ENCODE measurements at places on chromosomes 6 and 20.

DNA sequence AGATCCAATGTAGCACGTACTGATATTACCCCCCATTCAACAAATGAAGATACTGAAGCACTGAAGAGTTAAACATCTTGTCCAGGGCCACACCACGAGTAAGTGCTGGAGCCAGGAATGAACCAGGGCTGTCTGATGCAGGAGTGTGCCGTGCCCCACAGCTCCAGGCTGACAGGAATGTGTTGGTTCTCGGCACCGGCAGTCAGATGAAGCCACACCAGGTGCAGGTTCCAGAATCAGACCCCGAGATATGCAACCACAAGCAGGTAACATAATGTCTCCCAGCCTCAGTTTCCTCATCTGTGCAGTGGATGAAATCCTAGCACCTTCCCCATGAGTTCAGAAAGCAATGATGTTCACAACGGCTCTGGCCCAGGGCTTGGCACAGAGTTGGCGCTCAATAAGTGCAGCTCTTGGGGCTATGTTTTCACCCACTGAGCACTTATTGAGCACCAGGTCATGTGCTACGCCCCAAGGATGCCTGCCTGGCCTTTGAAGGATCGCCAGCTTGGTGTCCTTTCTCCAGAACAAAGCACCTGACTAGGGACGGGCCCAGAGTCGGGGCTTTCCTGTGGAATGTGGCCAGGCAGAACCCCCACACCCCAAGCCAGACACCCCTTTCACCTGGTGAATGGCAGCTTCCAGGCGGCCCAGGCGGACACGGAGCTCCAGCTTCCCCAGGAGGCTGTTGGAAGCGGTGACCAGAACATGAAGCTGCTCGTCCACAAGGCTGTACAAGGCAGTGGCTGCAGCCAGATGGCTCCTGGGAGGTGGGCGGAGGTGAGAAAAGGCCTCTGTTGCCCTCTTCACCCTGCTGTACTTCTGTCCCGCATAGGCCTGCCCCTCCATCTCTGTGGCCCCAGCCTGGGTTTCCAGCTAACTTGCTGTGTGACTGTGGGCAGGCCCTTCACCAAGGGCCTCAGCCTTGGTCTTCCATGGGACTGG lies 41.3 kb downstream of the KIAA1755 start:
- no peak for DNase-seq

DNA sequence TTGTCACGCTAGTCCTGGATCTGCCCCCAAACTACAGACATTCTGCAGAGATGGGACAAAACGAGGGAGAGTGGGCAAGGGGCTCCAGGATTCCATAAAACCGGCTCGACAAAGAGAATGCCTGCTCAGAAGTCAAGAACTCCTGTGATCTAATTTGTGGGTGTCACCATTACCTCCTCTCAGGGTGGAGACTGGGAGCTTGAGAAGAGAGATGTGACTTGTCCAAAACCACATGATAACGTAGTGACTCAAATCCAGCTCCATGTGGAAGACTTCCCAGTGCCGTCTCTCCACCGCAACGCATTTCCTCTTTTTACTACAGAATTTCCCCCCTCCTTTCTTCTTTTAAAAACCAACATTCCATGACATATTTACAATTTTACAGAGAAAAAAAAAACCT lies 44.3 kb downstream of the TRERF1 start:
- no peak for DNase-seq

GRCh38 chr6:128069188-128069587 lies 168.3 kb upstream of the THEMIS start:
- DNase-seq, result no peak

DNA sequence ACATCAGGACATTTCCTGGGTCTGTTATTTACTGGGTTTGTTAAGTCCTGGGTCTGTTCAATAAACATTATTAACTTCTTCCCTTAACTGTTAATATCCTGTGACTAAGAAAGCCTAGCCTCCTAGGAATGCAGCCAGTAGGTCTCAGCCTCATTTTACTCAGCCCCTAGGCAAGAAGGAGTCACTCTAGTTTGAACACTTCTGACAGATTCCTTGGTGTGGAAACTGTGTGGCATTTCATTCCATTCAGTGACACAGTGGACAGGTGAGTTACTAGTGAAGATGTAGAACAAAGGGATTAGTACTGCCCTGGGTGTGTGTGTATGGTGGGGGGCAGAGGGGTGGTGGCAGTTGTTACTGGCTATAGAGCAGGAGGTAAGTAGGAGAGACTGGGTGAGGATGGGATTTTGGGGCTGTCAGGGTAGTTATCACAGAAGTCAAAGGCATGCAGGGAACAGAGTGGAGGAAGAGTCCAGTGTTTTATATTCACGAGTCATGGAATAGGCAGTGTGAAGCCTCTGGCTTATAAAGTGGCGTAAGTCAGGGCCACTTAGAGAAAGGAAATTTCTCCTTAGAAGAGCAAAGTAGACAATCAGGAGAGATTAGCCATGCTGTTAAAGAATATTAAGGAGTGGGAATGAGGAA lies 28.4 kb downstream of the RNF182 start:
- DNase-seq, result no peak

GRCh38 chr6:23611776-23612381 lies 514.1 kb upstream of the NRSN1 start:
- no peak for DNase-seq

GRCh38 chr6:74607468-74607867 lies 598.4 kb downstream of the COL12A1 start:
- DNase-seq, result no peak

GRCh38 chr20:49570828-49571552 lies 3.1 kb upstream of the PTGIS start:
- DNase-seq, result no peak

DNA sequence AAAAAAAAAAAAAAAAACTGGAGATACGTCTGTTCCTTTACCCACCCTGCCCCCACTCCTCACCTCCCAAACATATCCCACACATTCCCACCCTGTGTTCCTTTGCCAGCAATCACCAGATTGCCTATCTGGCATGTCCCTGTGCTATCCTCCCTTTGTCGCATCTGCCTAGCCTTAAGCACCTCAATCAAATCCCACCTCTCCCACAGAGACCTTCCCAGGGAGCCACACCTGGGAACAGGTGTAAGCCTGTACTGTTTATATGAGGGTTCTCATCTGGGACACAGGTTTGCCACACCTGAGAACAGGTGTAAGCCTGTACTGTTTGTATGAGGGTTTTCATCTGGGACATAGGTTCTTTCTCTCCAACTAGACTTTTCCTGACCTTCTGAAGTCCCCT lies 16.7 kb downstream of the WFDC3 start:
- DNase-seq, result no peak

DNA sequence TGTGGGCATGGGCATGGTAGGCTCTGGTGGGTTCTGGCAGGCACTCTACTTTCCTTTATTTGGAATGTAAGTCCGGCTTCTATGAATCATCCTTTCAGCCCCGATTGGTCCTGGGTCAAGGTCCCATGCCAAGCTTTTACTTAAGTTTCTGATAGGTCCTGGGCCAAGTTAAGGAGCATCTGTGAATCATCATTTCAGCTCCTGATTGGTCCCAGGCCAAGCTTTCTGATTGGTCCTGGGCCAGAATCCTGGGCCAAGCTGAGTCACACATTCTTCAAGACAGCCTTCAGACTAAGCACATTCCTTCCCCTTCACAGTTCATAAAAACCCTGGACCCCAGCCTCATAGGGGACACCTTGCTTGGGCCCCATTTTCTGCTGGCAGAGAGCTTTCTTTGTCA lies 231.0 kb upstream of the EYS start:
- no peak for DNase-seq

GRCh38 chr6:28311139-28311823 lies 24.7 kb downstream of the ZSCAN31 start:
- no peak for DNase-seq
